NCI-H510A (cell line): ENCODE measurements at places on chromosomes 2 and 18.

GRCh38 chr2:224982910-224983711 is 59.2 kb downstream of the DOCK10 start:
- no peak for DNase-seq

DNA sequence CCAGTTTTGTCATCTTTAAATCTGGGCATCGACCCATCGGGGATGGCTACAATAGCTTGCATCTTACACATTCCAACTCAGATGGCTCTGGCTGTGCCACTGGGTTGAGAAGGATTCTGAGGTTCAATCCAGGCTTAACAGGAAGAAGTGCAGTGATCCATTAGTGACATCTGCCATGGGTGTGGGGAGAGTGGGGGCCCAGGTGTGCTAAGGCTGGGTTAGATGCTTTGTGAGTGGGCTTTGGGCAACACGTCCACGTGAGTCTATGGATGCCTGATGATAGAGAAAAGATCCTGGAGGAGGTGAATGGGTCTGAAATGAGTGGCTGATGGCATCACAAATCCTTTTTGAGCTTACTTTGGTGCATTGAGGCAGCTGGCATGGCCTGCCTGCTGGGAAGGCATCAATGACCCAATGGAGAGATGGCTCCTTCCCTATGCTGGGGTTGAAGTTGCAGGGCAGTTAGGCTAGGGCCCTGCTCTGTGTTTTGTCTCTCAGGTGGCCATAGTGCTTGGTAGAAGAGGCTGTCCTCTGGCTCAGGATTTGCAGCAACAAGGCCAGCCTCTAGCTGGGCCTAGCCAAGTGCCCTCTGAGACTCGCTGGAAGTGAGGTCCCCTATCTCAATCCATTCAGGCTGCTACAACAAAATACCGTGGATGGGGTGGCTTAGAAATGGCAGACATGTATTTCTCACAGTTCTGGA is 56.7 kb downstream of the HS1BP3 start:
- no peak for DNase-seq

- no peak for DNase-seq
Measured at GRCh38 chr2:217279140-217279539, 419.3 kb upstream of the TNP1 start.

- no peak for DNase-seq
Measured at GRCh38 chr18:71878226-71878625, 665.9 kb downstream of the CBLN2 start.

DNA sequence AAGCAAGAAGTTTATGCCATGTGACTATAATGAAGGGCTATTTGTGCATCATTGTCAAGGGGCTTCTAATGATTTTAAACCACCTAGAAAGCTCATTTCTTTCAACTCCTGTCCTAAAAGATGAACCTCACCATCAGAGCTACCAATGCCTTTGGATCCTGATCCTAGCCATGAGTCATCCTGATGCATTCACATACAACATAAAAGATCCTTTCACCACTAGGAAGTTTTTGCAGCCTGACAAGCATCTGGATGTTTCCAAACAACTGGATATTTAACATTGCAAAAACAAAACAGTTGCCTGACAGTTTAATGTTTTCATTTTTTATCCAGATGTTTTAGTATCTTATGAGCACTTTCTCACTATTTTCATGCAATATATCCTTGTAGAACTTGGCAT is 425.3 kb downstream of the MBD2 start:
- no peak for DNase-seq

DNA sequence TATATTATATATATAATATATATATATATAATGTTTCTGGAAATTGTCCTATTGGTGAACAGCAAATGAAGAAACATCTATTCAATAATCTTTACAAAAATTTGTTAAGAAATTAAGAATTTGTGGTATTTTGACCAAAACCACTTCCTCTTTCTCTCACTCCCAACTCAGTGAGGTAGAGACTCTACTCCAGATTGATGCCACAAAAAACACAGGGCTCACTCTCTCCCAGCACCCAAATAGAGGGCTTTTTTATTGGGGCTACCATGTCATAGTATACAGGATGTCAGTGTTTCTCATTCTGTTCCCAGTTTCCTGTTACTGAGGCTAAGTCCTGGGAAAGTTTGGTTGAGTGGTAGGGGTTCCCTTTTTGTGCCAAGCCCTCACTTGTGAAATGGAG is 1155.4 kb downstream of the BCL11A start:
- no peak for DNase-seq

DNA sequence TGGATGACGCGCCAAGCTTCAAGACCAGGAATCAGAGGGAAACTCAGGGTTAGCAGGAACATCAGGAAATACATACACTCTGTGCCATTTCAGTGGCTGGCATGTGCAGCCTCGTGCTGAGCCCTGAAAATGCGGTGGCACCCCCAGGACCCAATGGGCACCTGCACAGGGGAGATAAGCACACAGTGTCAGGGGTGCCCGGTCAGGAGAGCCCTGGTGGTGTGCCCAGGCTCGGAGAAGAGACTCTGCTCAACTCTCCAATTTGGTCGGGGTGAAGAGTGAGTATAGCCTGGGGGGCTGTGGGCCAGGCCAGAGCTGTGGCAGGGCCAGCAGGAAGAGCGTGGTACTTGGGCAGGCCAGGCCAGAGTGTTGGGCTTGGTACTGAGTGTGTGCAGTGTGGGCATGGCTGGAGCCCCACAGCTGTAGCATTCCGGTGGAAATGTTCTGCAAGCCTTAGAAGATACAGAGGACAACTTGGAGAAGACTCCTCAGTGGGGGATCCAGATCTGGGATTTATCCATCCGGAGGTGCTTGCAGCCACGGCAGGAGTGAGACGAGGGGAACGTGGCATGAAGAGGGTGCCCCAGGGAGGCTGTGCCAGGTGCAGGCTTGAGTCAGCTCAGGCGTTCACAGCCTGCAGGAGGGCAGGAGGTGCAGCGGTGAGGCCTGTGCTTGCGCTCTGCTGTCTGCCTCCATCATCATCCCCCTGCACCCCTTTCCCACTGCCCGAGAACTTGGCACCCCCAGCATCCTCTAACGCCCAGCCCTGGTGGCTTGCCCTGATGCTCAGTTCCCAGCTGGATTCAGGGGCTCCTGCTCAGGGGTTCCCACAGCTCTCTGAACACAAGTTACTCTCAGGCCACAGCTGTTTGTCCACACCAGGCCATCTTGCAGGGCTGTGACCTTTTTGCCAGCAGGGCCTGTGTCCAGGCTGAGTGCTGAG is 451.7 kb upstream of the HS6ST1 start:
- no peak for DNase-seq

DNA sequence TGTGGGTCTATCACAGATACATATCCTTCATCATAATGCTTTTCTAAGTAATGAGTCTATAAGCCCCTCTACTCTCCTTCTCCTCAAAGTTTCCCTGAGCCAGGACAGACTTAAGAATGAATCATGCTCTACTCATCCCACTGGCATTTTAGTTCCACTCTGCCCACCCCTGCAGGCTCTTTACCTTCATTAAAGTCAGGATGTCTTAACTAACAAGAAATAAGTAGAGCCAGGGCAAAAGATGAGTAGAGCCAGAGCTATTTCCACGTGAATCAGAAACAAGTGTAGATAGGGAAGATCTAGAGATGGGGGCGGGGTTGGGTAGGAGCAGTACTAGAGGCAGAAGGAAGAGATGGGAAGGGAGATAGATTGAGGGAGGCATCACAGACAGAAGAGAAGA is 790.5 kb downstream of the RNF144A start:
- no peak for DNase-seq

GRCh38 chr2:167380555-167380954 is 492.3 kb downstream of the XIRP2 start:
- no peak for DNase-seq

DNA sequence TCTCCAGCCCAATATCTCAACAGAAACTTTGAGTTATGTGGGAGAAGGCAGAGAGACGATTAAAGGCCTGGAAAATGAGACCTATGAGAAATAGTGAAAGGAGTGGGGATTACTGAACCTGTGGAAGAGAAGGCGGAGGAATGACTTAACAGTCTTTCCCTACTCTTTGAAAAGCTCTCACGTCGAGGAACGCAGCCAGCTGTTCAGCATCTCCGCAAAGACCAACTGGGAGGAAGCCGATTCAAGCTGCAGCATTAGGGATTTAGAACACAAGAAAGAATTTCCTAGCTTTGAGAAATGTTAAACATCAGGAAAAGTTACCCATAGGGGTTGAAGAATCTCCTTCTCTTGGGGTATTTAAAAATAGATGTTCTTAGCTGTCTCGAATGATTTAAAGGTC is 233.2 kb upstream of the PARD3B start:
- DNase-seq, result no peak
